ENCODE measurements at places on chromosomes 2 and 18.

DNA sequence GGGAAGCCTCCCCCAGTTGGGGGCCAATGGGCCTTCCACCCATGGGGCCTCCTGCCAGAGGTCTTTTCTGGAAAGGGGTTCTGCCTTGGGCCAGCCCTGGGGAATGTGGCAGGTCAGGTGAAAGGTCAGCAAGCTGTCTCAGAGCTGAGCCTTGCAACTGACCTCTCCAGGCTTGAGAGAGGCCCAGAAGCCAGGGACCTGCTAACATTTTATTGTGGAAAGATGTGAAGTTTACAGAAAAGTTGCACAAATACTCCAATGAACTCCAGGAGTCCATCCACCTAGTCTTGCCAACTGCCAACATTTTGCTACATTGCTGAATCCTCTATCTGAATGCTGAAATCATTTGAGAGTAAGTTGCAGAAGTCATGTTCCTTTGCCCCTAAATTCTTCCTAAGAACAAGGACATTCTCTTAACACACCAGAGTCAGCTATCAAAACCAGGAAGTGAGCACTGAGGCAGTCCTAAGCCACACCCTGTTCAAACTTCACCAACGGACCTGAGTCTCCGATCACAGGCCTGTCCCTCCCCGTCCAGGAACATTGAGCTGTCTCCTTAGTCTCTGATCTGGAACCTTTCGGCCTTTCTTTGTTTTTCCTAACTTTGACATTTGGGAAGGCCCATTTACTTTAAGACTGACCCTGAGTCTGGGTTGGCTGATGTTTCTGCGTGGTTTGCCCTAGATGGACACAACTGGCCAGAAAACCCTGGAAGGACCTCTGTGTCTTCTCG lies 4.0 kb downstream of the SNORC start:
- DNase-seq = no peak

GRCh38 chr18:75075429-75075841 lies 133.5 kb downstream of the PTGR3 start:
- no peak for DNase-seq

DNA sequence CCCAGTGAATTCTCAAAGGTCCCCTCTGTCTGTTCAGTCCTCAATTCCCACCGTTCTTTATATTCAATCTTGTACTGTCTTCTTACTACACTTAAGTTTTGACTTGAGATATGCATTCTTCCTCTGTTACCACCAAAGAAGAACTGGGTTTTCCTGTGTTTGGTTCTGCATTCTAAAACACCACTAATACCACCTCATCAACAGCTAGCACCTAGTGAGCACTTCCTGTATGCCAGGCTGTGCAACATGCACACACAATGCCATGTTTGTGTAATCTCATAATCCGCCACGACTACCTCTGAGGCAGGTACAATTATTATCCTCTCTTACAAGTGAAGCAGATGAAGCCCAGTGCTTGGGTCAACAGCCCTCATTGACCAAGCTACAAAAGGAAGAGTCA lies 11.8 kb upstream of the CTAGE1 start:
- DNase-seq = no peak

DNA sequence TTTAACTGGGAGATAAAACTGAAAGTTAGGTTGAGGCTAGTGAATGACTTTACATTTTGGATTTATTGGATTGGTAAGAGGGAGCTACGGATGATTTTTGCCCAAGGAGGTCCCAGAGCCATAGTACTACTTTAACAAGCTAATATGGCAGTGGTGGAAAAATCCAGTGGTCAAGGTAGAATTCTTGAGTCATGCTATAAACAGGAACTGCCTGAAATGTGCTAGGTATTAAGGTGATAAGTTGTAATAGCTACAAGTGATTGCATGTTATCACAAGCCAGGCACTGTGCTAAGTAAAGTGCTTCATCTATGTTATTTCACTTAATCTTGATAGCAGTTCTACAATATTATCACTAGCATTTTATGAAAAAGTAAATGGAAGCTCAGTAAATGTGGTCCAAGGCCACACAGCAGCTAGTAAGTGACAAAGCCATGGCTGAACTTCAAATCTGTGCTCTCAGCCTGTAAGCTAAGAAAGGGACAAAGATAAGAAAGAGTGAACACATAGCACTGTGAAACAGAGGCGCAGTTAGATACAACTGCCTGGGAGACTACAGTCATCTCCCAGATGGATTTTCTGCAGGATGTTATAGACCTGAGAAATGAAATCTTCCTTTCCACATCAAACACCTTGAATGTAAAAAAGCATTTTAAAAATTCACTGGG lies 469.6 kb downstream of the TGIF1 start:
- no peak for DNase-seq

- no peak for DNase-seq
Observed at GRCh38 chr18:76383636-76384035, 111.4 kb downstream of the ZNF516 start.

DNA sequence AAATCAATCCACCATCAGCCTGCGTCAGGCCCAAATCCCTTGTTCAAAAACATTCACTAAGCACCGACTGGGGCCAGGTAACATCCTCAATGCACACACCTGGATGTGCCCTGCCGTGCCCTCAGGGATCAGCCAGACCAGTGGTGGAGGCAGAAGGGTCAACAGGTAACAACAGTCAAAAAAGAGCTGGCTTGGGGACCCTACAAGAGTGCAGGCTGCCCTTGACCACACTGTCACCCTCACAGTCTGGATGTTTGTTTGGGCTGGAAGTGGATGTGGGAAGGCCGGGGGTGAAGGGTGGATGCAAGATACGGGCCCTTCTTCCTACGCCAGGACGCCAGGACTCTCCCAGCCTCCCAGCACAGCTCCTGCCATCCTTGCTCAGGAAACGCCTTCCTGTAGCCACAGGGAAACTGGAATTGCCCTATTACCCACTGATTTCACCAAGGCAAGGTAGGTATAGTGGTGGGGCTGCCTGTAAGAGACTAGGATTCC lies 2.7 kb downstream of the BIN1 start:
- DNase-seq = no peak

DNA sequence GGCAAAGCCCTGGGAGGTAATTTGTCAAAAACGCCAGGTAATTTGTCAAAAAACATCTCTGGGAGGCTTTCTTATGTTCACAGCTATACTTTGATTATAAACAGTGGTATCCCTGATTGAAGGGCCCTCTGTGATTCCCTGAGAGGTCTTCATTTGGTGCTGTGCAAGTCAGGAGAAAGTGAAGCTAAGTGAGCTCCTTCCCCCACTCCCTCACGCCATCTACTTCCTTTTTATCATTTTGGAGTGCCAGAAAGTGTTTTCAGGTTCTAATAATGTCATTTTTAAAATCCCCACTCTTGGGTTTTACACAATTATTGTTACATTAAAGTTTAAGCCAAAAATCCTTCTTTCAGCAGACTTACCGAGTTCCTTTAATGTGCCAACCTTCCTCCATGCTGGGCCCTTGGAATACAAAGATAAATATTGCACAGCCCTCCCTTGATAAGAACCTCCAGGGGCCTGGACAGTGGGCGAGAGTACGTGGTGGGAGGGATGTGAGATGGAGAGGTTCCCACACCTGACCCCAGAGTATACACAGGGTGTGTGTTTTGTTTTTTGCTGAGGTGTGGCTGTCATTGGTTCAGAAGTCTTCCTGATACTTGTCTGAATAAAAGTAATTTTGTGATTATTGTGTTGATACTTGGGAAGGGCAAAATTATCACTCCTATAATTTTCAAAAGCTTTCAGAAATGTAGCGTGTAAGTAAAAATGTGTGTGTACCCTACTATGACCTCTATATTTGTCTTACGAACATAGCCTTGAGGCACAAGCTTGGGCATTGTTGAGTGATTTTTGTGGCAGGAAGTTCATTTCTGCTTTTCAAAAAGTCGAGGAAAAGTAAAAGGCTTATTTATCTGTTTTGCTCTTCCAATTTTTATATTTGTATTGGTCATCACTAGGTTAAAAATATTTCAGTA lies 8.2 kb downstream of the MAPRE2 start:
- DNase-seq = no peak

DNA sequence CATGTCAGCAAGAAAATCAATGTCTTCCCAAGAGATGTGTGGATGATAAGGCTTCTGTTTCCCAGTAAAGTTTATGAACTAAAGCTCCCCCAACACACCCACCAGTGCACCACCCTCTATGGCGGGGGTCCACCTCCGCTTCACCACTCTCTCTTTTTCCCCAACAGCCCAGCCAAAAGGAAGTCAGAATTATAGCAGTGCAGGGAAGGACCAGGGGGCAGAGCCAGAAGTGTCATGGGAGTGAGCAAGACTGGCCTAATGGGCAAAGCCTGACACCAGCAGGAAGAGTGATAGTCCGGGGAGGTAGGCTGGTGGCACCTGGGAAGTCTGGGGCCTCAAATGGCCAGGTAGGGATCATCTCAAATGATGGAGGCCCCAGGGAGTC lies 167.7 kb downstream of the ZFP36L2 start:
- no peak for DNase-seq

DNA sequence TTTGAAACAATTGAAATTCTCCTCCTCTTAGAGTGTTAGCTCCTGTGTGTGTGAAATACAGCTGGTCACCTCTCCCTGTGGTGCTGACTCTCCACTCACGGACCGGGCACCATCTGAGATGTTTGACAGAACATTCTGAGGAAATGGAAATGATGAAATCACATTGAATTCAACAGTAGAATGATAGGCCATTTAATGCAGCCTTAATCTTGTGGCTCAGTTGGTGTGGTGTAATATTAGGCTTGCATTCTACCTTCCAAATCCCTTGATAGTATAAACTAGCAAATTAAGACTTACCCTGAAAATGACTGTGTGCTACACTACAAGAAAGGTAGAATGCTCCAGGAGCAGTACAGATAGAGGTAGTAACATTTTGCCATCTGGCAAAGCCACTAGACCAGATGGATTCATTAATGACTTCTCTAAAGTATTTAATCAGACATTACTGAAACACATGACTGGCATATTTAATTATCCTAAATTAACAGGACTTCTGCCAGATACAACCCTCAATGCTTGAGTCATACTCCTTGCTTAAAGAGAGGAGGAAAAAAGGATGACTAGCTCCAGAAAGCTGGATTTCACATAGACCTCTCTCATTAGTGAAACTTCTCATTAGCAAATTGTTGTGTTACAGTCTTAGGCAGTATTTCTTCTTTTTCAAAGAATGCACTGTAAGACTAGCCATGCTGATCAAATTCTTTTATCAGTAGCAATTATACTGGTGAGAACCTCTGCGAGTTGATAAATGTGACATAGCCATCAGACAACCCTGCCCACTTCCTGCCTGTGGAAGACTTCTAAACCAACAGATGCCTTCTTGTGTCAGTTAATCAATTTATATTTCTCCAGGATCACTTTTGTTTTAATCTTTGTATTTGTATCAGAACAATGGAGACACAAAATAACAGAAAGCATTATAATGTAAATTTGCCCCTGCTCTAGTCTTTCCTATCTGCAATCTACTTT lies 80.6 kb downstream of the EML6 start:
- no peak for DNase-seq

DNA sequence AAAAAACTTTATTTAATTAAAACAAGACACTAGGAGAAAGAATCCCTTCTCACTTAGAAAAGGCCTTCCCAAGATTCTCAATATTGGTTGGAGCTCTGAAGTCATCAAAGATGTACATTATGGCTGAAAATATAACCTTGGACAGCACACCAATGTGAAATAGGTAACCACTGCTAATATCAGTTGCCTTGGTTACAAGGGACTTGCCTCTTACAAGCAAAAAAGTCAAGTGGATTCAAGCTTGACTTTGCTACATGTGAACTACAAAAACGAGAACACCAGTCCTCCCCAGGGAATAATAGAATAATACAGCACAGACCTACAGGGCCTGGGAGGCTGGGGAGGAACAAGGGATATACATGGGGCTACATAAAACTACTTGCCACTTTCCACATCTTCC lies 46.1 kb downstream of the NABP1 start:
- no peak for DNase-seq

- peak; percentile 63 for DNase-seq
Observed at GRCh38 chr2:6773007-6773693, 92.6 kb downstream of the CMPK2 start.

DNA sequence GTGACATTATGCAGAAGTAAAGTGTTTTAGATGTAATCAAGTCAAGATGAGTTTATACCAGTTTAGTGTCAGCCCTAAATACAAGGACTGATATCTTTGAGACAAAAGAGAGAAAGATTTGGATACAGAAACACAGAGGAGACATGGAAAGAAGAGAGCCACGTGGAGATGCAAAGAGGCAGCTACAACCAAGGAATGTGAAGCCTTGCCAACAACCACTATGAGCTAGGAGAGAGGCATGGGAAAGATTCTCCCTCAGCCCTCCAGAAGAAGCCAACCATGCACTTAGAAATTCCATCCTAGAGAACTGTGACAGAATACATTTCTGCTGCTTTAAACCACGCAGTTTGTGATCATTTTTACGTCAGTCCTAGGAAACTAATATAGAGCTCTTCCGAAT lies 217.2 kb downstream of the DOK6 start:
- no peak for DNase-seq

- DNase-seq = no peak
Observed at GRCh38 chr18:52333860-52334259, 6.1 kb upstream of the DCC start.

DNA sequence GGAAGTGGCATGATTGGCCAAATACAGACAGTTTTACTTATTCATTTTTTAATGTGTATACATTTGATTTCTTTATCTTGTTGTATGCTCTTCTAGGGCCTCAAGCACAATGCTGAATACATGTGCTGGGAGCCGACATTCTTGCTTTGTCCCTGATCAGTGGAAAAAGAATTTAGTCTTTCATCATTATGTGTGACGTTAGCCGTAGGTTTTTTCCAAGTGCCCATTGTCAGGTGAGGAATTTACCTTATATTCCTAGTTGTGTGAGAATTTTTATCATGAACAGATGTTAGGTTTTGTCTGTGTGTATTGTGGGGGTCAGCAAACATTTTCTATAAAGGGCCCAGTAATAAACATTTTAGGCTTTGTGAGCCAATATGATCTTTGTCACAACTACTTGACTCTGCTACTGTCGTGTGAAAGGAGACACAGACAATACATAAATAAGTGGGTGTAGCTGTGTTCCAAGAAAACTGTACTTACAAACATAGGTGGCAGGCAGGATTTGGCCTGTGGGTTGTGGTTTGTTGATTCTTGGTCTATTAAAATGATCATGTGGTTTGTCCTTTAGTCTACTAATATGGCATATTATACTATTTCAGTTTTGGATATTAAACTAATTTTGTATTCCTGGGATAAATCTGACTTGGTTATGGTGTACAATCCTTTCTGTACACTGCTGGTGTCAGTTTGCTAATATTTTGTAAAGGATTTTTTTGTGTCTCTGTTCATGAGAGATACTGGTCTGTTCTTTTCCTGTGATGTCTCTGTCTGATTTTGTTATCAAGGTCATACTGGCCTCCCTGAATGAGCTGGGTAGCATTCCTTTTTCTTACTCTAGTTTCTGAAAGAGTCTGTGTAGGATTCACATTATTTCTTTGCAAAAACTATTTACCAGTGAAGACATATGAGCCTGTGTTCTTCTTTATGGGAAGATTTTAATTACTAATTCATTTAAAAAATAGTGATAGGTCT lies 132.2 kb upstream of the SMAD7 start:
- DNase-seq = no peak

- no peak for DNase-seq
Observed at GRCh38 chr2:226310146-226310545, 489.5 kb downstream of the IRS1 start.

GRCh38 chr18:73244401-73244800 lies 376.6 kb upstream of the NETO1 start:
- no peak for DNase-seq

Data from NCI-H187 (cell line).